ENCODE measurements at places on chromosomes 2 and 18. TPM values are rescaled to one million over a fixed set of nuclear protein-coding genes. Genes with fewer than 3 reads are reported as not detected.

DNA sequence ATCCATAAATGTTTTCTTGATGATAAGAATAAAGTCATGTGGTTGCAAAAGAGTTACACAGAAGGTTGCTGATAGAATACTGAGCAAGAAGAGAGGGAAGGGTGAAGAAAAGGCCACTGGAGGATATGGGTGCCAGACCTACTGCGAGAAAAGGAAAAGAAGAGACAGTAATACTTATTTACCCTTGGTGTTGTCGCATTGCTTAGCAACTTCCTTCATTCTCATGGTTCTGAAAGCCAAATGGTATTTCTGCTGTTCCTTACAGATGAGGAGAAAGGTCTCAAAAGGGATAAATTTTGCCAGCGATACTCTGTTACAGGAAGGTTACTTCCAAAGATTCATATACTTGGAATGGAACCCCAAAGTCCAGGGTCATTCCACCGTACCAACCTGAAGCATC lies 62.5 kb downstream of the LHCGR start:
- DNase-seq, result no peak

Gene AMER3
- total RNA-seq, result not detected

Gene POTEC
- not detected for total RNA-seq

Gene SNTG2
- not detected for total RNA-seq

Data from fibroblast of the aortic adventitia (primary cell).